ENCODE measurements at places on chromosomes 6 and 20. TPM values are rescaled to one million over a fixed set of nuclear protein-coding genes. Genes with fewer than 3 reads are reported as not detected.

The METTL24 gene
- total RNA-seq, result 1.5 TPM

The NKAIN4 gene
- 8.5 TPM for total RNA-seq

The AARS2 gene
- 9.8 TPM for total RNA-seq

The TFAP2D gene
- total RNA-seq, result not detected

The EPHA7 gene
- 0.52 TPM for total RNA-seq

The ECT2L gene
- total RNA-seq, result 0.09 TPM

Measured in thymus (tissue), 14 donors.